SJSA1 (cell line): ENCODE measurements at places on chromosomes 6 and 20. TPM values are rescaled to one million over a fixed set of nuclear protein-coding genes. Genes with fewer than 3 reads are reported as not detected.

DNA sequence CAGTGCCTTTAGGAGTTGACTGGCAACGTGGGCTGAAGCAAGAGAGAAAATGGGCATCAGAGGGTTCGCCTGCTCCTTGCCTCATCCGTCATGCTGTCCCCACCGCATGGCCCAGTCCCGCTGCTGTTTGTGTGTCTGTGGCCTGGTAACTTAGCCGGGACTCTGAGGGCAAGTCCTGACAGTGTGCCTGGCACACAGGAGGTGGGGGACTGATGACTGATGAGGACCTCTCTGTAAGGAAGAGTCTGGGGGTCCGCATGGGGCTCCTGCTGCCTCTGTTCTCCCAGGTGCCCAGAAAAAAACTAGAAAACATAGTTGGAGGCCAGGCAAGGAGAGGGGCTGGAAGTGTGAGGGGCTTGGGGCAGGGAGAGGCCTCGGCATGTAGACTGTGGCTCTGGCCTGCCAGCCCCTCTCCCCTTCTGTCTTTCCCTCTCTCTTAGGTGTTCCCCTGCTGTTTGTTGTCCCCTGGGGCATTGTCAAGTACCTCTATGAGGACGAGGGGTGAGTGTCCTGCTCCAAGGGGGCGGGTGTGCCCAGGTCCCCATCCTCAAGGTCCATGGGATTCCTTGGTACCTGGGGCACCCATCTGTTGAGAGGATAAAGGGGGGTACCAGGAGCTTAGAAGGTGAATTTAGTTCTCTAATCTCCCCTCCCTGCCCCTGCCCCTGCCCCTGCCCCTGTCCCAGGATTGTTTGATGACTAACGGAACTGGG is 29.5 kb downstream of the GLP1R start:
- DNase-seq, result no peak

DNA sequence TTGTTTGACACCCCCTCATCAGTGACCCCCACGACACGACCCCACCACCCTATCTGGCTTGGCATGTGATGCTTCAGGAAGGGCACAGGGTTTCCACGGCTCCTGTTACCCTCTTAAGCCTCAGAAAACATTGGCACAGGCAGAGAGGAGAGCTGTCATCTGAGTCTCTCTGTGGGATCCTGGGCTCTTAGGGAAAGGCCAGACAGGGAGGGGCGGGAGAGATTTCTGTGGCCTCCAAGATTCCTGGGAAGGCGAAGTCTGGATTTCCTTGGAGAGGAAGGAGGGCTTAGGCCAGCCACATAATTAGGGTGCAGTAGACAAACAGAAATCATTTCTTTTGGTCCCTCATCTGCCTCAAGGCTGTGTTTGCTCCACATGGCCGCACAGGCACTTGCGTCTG is 191.6 kb upstream of the SNX9 start:
- no peak for DNase-seq

DNA sequence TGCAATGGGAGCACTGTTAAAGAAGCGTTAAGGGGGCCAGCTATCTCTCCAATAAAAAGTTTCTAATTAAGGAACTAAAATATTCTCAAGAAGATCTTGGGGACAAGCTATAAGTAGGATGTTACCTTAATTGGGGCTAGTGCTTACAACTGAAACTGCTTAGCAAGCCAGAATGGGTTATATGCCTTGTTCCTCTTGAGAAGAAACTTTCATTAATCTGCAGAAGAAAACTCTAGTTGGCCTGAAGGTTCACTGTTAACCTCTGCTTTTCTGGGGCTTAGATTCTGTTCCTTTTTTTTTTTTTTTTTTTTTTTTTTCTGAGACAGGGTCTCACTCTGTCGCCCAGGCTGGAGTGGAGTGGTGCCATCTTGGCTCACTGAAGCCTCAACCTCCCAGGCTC is 82.2 kb downstream of the BACH2 start:
- no peak for DNase-seq

RHAG gene
- total RNA-seq, result not detected in 2 replicates

DNA sequence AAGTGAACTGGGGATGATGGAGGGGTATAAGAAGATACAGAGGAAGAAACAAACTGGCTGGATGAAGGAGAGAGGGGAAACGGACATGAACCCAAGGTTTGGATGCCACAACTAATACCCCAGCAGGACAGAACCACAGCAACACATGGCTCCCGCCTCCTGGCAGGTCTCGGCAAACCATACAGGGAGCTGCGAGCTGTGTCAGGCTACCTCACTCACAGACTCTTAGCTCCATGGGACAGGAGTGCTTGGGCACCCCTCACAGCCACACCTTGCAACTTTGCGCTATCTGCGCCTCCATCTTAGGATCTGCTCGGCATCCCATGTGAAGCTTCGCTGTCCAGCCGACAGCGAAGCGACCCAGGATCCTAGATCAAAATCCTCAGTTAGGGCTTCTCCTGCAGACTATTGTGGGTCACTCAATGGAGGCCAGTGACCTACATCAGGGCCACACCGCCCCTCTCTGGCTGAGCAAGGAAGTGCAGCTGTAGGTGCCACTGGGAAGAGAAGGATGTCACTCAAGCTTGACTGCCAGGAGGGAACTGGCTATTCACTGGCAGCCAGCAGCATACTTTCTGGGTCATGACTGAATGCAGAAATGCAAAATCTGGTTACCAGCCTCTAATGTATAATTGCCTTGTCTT is 174.4 kb upstream of the RIN2 start:
- DNase-seq, result no peak

GRCh38 chr6:7910654-7911344 is at the start of gene TXNDC5:
TXNDC5 (minus strand) TSS chr6:7910788; CDS start chr6:7910776, 12 bp downstream.
- DNase-seq, result peak; percentile 77

GRCh38 chr6:118559659-118560058 is 11.6 kb downstream of the PLN start:
- DNase-seq, result no peak

GRCh38 chr6:2204272-2204671 is 41.1 kb downstream of the GMDS start:
- DNase-seq, result no peak
